Naive thymus-derived CD8-positive, alpha-beta T cell (primary cell): ENCODE measurements at places on chromosomes 13 and 19. TPM values are rescaled to one million over a fixed set of nuclear protein-coding genes. Genes with fewer than 3 reads are reported as not detected.

Gene DHDH
- 2.3 TPM for total RNA-seq

Gene CGB1
- not detected for total RNA-seq

Gene FFAR2
- not detected for total RNA-seq

Gene SAMD1
- total RNA-seq: 66.4 TPM

- DNase-seq: no peak
Observed at GRCh38 chr19:4690361-4690760, 20.2 kb upstream of the MYDGF start.

DNA sequence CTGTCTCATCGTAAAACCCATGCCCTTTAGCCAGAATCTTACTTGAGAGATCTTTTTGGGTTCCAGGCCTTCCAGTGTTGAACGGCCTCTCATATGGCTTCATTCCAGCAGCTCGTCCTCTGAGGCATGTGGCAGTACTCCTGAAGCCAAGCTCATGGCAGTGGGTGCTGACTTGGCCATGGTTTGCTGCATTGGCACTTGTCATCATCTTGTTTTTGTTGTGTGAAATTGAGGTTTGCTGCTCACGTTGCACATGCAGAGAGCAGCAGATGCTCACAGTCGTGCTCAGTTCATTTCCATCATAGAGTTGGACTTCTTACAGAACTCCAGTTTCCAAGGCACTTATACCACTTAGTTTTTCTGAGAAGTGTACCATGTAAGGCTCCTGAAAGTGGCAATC lies 14.9 kb downstream of the TEX29 start:
- DNase-seq: no peak

- DNase-seq: no peak
Observed at GRCh38 chr13:93982179-93982918, 497.1 kb downstream of the DCT start.

GRCh38 chr19:19464339-19465098 lies 50.8 kb downstream of the TSSK6 start:
- DNase-seq: no peak

DNA sequence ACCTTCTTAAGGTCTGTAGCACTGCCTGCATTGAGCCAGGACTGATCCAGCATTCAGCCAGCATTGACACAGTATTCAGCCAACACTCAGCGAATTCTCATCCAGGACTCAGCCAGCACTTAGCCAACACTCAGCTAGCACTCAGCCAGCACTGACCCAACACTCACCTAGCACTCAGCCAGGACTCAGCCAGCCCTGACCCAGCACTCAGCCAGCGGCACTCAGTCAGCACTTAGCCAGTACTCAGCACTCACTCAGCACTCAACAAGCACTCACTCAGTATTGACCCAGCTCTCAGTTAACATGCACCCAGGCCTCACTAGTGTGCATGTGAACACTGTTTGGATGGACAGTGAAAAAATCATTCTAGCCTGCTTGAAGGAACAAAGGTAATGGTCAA lies 55.0 kb downstream of the TSHZ3 start:
- no peak for DNase-seq

GRCh38 chr19:15913384-15913783 lies 15.5 kb upstream of the CYP4F2 start:
- DNase-seq: no peak

- no peak for DNase-seq
Observed at GRCh38 chr13:34620862-34621261, 321.2 kb upstream of the NBEA start.
